ENCODE measurements at places on chromosomes 4 and X. TPM values are rescaled to one million over a fixed set of nuclear protein-coding genes. Genes with fewer than 3 reads are reported as not detected.

DNA sequence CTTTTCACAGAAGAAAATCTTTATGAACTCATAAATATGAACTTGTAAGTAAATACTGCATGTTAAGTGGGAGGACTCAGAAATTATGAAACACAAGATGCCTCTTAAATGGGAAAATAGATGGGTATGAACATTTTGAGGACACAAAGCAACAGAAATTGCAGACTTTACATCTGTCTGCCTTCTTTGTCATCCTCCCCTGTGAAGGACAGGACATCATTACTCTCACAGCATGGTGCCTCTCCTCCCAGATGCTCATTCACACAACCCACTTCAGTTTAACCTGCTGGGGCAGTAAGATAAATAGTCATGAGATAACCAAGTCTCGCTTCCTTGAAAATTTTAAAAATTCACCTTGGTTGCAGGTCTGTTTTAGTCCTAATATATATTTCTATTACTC is 144.5 kb downstream of the APBB2 start:
- DNase-seq, result no peak

- no peak for DNase-seq
Measured at GRCh38 chr4:954211-955020, 19.0 kb downstream of the DGKQ start.

- no peak for DNase-seq
Measured at GRCh38 chrX:81301877-81302276, 100.0 kb downstream of the SH3BGRL start.

DNA sequence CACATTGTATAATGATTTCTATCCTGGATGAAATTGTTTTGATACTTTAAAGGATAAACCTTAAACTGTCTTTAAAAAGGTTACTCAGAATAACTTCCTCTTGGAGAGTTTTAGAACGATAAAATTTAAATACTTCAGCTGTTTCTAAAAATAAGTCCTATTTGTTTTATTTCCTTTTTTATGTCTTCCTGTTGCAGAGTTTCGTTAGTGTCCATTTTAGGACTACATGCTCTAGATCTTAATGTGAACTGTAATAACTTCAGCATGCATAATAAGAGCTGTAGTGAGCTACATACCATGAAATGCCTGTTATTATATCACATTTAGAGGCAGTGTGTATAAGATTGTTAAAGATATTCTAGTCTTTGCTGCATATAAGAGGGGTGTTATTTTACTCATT is 14.6 kb downstream of the ATP10D start:
- DNase-seq, result no peak

DNA sequence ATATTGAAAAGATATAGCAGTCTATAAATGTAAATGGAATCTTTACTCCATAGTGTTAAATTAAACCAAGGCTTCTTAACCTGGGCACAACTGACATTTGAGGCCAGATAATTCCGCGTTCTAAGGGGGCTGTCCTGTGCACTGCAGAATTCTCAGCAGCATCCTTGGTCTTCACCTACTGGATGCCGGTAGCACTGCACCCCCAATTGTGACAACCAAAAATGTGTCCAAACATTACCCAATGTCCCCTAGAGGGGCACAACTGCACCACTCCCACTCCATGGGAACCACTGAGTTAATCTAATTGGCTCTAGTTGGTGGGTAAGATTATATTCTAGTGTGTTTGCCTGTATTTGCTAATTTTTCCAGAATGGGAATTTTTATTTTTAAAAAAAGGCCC is 16.6 kb downstream of the AP1S2 start:
- DNase-seq, result peak; percentile 27

DNA sequence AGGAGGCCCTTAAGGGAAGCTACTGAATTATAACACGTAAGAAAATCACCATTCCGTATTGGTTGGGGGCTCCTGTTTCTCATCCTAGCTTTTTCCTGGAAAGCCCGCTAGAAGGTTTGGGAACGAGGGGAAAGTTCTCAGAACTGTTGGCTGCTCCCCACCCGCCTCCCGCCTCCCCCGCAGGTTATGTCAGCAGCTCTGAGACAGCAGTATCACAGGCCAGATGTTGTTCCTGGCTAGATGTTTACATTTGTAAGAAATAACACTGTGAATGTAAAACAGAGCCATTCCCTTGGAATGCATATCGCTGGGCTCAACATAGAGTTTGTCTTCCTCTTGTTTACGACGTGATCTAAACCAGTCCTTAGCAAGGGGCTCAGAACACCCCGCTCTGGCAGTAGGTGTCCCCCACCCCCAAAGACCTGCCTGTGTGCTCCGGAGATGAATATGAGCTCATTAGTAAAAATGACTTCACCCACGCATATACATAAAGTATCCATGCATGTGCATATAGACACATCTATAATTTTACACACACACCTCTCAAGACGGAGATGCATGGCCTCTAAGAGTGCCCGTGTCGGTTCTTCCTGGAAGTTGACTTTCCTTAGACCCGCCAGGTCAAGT is 6.9 kb upstream of the MSANTD1 start:
- no peak for DNase-seq

Gene DIPK2B
- total RNA-seq, result not detected

Gene S100G
- total RNA-seq, result not detected
